ENCODE measurements at places on chromosomes 2 and 18.

DNA sequence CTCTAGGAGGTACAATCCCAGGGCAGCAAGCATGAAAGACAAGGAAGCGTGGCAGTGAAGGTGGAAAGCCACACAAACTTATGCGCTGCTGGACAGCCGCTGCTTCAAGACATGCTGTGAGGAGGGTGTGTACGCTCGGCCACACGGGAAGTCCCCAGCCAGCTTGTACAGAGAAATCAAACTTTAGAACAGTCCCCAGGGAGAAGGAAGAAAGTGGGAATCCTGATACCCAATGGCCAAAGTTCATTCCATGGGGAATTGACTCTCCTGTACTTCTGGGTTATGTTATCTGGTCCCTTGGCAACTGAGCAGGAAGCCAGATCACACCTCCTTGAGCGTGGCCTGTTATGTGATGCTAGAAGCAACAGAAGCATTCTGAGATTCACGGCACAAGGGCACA is 86.1 kb upstream of the BOD1L2 start:
- DNase-seq = no peak

DNA sequence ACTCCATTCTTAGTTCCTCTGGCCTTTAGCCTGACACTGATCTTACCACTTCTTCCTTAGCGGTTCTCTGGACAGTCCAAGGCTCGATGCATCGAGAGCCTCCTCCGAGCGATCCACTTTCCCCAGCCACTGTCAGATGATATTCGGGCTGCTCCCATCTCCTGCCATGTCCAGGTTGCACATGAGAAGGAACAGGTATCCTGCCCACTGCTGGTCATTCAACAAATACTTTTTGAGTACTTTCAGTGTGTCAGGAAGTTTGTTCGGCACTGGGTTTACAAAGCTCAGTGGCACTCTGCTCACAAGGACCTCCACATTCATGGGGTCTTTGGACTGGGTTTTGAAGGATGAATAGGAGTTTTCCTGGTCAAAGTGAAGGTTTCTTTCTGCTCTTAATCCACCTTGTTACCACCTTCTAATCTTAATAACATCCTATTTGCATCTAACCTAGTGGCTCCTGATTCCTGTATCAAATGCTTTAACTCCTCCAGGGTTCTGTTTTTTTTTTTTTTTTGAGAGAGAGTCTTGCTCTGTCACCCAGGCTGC is 25.8 kb downstream of the GCKR start:
- no peak for DNase-seq

DNA sequence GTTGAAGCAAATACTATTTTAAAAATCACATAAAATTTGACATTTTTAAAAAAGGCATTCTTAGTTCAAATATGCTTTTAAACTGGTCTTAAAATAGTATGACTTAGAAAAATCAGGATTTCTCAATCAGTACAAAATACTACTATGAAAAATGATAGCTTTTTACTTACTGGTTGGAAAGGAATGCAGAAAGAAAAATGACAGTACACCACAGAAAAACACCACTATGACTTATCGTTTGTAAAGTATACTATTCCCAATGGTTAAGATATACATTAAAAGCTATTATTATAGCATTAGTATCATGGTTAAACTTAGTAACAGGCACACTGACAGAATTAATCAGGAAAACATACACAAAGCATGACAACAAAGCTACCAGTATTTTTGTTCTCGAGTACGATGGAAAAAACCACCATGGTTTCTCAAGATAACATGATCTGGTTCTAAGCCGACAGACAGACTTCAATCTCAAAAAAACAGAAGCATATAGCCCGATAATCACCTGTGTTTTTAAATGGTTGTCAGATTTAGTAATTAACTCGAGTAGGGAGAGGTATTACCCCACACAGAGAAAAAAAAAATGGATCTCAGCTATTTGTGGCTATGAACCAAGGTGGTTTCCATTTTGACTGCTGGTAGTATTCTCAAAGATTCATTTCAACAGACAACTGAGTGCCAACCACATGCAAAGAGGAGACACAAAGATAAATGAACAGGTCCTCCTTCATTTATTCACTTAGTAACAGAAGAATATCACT is 39.1 kb downstream of the CUL3 start:
- no peak for DNase-seq

DNA sequence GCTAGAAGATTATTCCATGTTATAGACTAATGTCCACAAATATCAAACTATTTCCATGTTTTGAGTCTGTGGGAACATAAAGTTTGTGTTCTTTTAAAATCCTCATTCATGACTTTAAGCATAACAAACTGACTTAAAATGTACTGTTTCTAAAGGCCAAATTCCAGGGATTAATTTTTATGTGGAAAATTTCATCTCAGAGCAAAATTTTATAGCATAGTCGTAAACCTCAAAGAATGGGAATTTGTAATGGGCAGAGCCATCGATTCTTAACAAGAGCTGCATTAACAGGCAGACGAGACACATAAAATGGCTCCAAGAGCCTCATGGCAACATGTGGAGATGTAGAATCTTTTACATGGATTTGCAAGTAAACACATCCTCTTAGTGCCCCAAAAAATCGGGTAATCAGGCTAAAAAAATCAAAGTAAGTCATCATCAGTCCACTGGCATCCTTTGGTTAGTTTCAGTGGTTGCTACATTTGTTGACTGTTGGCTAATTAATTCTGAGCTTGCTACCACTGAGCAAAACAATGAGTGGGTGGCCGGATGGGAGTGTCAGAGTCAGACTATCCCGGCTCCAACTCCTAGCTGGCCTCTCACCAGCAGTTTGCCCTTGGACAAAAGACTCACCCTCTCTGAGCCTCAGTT is 119.6 kb downstream of the FAM210A start:
- DNase-seq = no peak

DNA sequence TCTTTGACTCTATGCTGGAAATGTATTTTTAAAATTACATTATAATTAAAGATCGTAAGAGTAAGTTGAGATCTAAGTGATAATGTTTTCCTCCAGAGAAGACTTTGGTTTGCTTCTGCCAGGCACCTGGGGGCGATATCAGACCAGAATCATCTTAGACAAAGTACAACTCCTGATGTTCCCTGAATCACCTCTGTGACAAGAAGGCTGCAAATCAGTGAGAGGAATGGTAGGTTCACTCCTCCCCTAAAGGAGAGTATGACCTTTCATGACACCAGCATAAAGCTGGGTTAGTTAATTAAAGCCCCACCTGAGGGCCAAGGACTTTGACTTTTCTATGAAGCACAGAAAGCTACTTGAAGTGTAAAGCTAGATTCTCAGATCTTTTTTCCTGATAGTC is 114.4 kb upstream of the DTNA start:
- DNase-seq = peak; percentile 5

GRCh38 chr2:65528241-65528574 is 95.8 kb upstream of the SPRED2 start:
- DNase-seq = no peak

DNA sequence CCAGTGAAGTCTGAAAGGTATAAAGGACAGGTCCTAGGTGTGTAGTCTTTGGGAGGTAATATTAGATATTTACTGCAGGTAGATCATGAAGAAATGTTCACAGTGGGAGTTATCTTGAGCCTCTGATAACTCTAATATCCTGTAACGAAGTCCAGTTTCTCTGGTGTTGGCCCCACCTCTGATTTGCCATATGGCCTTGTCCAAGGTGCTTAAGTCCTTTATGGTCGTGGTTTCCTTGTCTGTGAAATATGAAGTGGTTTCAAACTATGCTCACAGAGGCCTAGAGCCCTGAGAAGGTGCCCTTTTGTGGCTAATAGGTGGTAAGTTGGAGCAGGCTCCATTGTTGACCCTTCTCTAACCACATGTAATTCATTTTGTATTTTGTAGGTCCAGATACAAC is 190.7 kb downstream of the ICOS start:
- DNase-seq = no peak

- DNase-seq = no peak
Measured at GRCh38 chr2:149399934-149400615, 69.7 kb downstream of the LYPD6 start.

DNA sequence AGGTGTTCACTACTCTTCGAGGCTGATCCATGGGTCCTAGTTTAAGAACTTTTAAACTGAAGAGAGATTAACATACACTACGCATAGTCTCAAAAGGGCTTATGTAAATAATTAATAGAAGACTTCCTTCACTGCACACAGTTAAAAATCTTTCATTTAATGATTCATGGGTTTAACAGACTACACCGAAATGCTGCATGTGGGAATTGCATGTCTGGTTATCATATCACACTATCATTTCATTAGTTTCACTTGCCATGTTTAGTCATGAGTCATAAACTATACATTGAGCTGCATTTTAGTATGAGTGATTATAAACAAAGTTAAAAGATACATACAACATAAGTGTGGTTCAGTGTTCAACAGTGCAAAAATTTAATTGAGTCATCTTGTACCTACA is 31.2 kb downstream of the GLS start:
- DNase-seq = no peak

Measured in NAMALWA (cell line).